Activated CD4-positive, CD25-positive, alpha-beta regulatory T cell treated with anti-CD3 and anti-CD28 coated beads, Interleukin-2, amount 50 U/mL, for 24 hours (primary cell): ENCODE measurements at places on chromosomes 16 and 17.

GRCh38 chr17:52681480-52681879 lies 523.0 kb upstream of the CA10 start:
- no peak for ATAC-seq

DNA sequence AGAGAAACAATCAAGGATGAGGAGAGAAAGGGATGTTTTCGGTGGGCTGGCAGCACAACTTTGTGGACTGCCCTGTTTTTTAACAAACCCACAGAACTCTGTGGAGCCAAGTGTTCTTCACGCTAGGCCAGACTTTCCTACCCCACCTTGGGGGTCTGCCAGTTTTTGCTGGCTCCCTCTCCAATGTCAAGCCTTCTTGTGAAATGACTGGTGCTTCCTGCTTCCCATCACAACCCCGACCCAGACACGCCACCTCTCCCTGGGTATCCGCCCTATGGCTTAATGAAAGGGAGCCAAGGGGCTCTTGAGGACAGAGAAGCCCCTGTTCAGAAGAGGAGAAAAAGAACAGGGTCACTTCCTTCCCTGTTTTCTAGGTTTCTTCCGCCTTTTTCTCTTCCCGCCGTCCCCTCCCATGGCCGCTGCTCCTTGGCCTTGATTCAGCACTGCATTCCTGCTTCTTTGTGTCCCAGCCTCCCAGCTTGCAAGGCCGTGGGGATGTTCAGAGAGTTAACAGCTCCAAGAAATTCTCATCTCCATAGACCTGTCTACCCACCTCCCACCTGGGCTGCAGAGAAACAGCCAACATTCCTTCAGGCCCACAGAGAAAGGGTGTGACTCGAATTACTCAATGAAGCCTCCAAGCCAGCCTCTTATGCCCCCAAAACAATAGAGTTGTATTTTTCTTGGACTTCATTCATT lies 16.5 kb upstream of the SOX9 start:
- no peak for ATAC-seq

DNA sequence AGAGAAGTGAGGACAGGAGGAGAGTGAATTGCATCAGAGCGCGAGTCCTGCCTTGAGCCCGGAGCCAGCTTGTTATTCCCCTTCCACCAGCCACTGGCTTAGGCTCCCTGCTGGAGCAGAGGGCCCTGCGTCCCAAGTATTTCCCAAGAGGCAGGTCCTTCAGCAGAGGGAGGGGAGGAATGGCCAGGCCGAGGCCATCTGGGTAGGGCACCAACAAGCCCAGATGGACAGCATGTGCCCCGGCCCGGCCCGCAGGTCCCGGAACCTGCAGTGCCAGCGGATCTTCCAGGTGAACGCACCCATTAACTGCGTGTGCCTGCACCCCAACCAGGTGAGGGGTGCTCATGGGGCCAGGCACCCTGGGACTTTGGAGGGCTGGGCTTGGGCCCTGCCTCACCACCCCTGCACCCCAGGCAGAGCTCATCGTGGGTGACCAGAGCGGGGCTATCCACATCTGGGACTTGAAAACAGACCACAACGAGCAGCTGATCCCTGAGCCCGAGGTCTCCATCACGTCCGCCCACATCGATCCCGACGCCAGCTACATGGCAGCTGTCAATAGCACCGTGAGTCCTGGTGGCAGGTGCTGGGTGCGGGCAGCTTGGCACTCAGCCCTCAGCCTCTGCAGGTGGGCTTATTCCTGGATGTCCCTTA lies 1.7 kb downstream of the MLST8 start:
- ATAC-seq, result no peak

GRCh38 chr16:52546291-52547003 lies 496 bp downstream of the TOX3 start:
- no peak for ATAC-seq

DNA sequence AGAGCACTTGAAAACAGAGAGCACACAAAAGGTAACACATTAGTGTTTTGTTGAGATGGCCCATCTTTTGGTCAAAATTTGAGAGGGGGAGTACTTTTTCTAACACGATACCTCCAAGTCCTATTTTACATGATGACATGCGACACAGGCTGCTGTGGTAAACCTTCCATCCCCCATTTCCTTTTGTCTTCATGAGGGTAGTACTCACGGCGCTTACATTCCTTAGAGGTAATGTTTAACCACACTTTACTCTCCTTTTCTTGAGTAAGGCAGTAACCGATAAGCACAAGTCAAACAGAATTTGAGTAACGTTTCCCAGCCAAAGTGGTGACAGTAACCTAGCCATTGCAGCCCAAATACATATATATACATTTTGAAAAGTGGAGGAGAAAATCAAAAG lies 35.8 kb upstream of the PITPNM3 start:
- no peak for ATAC-seq

- ATAC-seq, result no peak
These were observed 104.0 kb downstream of the TANC2 start for GRCh38 chr17:63070031-63070430.

DNA sequence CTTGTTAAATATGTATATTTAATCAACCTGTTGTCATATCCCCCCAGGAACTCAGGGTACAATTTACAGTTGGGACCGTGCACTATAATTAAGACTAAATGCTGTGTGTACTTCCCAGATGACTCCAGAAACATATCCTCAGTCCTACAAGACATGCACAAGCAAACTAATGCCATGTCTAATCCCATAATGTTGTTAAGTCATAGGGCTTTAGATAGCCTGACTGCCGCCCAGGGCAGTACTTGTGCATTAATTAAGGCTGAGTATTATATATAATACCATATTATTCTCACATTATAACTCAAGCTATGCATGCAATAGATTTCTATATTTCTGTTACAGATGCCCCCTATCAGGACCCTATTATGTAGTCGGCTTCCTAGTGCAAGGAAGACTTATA lies 20.1 kb upstream of the CPHXL start:
- no peak for ATAC-seq

GRCh38 chr16:21001262-21001661 lies 100.7 kb downstream of the LYRM1 start:
- ATAC-seq, result no peak

GRCh38 chr17:4913994-4914393 lies 11.1 kb upstream of the CHRNE start:
- ATAC-seq, result no peak

GRCh38 chr17:83012200-83012785 lies 67.1 kb upstream of the METRNL start:
- ATAC-seq, result no peak

GRCh38 chr17:8503807-8504206 lies 68.1 kb downstream of the NDEL1 start:
- no peak for ATAC-seq

DNA sequence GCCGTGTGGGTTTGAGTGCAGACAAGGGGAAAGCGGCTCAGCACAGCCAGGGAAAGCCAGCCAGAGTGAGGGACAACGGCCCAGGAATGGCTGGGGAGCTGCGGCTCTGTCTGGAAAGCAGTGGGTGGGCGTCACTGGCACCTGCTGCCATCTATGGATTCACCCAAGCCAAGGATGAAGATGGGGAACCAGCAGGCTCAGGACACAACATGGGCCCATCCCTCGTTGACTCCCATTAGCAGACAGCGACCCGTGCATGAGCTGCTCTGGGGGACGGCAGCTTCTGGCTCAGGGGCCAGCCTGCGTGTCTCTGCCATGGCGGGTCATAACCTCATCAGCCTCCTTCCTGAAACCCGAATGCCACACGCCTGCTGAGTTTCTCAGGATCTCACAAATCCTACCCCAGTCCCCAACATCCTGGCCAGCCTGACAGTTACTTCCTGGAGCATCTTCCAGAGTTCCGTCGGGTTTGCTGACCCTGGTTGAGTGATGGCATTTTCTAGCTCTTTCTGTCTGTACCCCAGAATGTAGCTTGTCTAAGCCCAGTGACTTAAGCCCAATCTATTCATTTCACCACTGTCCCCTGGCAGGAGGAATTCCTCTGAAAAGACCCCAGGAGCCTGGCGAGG lies 50.7 kb downstream of the SLC7A5 start:
- no peak for ATAC-seq

DNA sequence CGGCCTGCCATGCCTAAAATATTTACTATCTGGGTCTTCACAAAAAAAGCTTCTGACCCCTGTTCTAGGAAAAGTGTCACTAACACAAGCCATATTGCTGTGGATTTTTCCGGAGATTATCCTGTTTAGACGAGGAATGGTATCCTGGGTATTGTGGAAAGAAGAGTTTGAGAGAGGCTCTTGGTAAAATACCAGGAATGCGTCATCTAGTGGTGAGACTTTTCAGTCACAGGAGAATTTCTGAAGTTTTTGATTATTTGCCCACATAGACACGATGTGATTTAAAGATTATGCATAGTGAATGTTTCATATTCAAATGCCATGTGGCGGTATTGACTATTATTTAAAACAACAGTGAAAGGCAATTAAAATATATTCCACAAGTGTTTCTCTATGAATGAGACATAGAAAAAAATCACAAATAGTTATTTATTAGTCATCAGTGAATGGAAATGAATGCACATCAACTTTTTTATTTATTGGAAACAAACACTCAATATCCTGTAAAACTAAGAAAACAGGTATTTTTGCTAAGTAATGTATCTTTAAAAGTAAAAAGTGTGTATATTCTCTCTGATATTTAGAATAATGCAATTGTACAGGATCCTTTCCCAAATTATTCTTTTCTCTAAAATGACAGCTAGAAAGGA lies 7.8 kb downstream of the KRT28 start:
- no peak for ATAC-seq

DNA sequence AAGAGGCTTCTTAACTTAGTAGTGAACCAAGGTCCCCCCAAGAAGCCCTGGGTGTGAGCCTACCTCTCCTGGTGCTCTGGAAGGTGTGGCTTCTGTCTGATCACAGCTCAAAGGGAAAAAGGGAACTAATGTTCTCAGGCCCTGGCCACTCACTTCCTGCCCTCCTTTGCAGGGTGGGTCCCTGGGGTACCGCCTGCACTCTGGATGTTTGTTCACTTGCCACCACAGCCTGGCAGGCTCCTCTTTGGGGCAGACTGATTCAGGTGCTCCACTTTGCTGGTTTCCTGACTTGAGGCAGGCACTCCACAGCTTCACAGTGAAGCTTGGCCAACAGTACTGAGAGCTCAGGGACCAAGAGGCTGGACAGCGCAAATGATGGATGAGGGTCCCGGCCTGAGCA lies 5.9 kb upstream of the MYO15A start:
- ATAC-seq, result no peak

GRCh38 chr17:15274017-15274416 lies 8.9 kb upstream of the PMP22 start:
- ATAC-seq, result no peak
